ENCODE measurements at places on chromosomes 2 and 18. TPM values are rescaled to one million over a fixed set of nuclear protein-coding genes. Genes with fewer than 3 reads are reported as not detected.

DNA sequence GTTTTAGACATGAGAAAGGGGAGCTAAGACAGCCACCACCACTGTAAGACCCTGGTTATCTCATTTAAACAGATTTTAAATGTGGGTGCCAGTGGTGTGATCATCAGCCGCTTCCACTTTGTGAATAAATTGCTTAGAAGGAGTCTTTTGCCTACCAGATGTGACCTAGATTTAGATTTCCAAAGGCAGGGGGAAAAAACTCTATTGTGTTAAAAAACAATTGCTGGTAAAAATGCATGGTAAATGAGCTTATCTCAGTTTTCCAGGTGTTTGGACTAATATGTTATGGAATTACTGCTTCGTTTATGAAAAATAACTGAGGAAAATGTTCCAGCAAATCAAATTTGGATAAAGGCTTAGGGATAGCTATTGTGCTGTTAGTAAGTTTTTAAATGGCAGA, 466.3 kb upstream of the RAB12 start:
- DNase-seq: no peak

The HOXD13 gene
- 20.7 TPM for total RNA-seq

DNA sequence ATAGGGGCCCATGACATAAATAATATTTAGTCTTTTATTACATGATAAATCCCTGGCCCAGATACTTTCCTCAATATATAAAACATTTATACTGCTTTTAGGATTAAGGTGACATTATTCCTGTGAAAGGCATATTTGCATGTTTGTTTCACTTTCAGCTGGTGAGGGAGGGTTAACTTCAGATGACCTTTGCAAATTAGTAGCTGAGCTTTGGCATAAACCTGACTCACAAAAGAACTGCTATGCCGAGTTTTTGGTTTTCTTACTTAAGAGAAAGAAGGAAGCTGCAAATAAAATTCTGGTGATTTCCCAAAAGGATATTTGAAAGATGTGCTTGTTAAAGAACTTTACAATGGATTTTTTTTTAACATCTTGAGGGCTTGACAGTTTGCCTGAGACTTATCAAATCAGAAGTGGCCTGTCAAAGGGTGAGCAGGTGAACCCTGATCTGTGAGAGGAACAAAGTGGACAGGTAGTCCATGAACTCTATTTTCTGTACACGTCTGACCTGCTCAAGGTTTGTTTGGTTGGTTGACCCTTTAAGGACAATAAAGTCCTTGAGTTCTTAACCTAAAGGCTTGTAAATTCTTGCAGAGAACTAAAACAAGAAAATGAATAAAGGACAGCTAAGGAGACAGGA, 93.5 kb downstream of the FAM124B start:
- no peak for DNase-seq

The HOXD12 gene
- not detected for total RNA-seq

- DNase-seq: no peak
These were observed 135.2 kb downstream of the BARD1 start for GRCh38 chr2:214674278-214674677.

DNA sequence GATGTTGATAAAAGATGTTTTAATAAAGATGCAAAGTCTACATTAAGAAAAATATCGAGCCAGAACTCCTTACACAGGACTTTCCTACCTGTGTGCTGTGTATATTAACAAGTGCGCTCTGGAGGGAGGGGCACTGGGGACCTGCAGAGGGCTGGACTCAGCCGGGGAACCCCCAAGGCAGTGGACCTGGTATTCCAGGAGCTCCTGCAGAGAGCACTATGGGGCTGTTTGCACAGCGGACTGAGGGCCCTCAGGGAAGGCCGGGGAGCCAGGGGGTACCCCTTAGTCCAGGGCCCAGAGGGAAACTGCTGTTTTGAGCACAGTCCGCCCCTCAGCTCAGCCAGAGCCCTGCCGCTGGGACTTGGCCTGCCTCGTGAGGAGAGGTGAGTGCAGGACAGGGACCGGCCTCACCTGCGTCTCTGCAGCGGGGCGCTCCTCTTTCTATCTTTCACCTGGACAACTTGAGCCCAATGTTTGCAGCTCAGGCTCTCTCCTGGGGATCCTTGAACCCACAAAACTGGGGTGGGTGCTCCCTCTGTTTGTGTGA, 168.4 kb downstream of the ARL4C start:
- no peak for DNase-seq

The STON1 gene
- total RNA-seq: 3.3 TPM

- DNase-seq: no peak
These were observed 27.3 kb downstream of the SULT1C2 start for GRCh38 chr2:108316033-108316432.

DNA sequence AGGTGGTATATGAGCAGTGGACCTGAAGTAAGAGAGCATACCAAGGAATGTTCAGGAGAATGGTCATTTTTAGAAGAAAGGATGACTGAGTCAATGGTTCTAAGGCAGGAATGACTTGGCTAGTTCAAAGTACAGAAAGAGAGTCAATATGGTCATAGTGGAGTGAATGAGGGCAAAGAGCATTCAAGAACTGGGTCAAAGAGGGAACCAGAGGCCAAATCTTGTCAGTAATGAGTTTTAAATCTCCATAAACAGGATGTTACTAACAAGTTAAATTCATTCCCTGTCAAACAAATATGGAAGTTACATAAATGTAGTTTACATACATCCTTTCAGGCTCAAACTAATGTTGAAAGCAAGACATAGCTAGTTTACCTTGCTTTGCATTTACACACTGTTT, 16.1 kb downstream of the CALCRL start:
- DNase-seq: no peak

DNA sequence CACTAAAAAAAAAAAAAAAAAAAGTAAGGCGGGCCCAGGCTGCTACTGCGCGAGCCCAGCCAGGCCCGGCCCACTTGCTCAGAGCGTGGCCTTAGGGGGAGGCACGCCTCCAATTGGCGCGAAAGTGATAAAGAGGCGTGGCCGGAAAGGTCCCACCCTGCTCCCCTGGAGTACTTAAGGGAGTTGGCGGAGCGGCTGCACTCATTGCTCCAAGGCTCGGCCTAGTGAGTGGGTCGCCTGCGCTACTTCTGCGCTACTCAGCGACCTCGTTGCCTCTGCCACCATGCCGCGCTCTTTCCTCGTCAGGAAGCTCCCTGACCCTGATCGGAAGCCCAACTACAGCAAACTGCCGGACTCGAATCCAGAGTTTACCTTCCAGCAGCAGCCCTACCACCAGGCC, 36.9 kb downstream of the UNC80 start:
- no peak for DNase-seq

Data from Daoy (cell line).